ENCODE measurements at places on chromosomes 3 and 15.

- DNase-seq: no peak
These were observed 1146.7 kb downstream of the IGSF11 start for GRCh38 chr3:117887901-117888300.

DNA sequence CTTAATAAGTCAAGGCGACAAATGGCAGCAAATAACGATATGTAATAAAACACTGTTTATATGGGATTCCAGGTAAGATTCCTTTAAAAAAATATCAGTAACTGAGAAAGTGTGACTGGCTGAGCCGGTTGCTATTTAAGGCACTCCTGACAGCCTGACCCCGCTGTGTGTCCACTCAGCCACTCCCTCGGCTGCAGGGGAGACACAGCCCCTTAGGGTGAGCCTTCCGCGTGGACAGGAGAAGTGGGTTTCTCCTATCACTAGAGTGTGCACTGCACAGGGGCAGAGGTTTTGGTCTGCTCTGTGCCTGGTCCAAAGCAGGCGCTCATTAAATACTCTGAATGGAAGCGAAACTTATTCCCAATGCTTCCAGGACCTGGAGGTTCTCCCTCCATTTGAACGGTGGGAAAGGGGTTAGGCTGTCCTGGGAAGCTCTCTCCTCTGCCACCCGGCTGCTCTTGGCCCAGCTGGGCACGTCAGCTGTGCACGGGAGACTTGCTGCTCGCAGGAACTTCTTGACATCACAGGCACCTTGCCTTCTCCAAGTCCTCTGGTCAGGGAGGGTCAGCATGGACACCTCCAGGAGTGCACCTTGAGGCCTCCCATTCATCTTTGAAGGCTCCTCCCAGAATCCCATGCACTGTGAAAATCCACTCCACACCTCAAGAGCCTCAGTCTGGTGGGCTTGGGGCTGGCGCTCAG is 43.3 kb upstream of the SLCO2A1 start:
- DNase-seq: peak; percentile 47

- peak; percentile 86 for DNase-seq
These were observed 88.8 kb upstream of the HES1 start for GRCh38 chr3:194046995-194047645.

DNA sequence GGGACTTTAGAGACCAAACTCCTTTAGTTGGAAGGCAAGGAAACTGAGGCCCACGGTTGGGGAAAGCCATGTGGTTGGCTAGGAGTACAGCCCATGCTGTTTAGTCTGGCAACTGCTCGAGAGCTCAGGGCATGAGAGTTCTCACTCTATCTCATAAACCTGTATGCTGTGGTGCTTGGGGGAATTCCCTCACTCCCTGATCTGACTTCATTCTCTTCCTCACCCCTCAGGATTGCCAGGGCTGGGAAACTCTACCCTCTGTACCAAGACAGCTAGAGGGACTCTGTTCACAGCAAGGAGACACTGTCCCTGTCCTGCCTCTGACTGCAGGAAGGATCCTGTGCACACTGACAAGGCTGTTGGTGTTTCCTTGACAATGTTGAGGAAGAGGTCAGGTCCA is 230.2 kb downstream of the ZNF621 start:
- DNase-seq: no peak

- DNase-seq: no peak
These were observed 7.9 kb upstream of the PDE8A start for GRCh38 chr15:84973492-84974460.

DNA sequence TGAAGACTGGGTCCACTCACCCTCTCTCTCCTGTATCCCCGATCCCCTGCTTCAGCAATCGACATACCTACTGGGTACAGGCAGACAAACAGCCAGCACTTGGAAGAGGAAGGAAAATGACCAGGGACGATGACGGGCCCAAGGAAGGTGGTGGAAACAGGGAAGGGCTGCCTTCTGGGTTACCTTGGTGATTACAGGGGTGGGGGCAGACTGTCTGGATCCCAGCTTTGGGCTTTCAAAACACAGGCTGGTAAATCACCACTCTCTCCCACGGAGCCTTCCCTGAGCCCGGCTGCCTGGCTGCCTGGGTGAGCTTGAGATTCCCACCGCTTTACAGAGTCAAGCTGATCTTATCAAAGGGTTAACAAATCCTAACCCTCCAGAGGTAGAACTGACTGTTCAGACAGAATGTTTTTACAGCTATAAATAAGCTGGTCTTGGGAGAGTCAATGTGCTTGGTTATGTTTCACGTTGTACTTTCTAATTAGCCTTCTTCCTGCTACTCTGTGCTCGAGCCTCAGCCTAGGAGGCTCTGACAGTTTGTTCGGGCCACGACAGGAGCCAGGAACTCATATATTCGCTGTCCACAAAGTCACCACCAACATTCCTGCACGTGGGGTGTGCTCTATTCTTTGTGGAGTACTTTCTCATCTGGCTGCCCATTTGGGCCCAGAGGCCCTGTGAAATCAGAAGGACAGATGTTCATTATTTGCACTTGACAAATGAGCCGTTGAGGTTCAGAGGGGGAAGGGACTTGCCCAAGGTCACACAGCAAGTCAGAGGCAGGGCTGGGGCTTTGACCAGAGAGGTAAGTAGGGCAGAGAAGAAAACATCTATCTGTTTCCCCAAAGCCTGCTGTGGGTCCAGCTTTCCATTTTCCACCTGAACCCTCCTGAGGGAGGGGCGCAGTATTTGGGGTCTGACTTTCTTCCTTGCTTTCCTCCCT is 63.5 kb downstream of the FEM1B start:
- DNase-seq: peak; percentile 54

GRCh38 chr3:182568876-182569275 is 224.4 kb upstream of the ATP11B start:
- no peak for DNase-seq

Data from spleen (tissue), 13 donors.